ENCODE measurements at places on chromosomes 6 and 20.

GRCh38 chr6:25014791-25015560 is 79.2 kb upstream of the RIPOR2 start:
- DNase-seq: no peak

GRCh38 chr6:12717356-12717755 is 789 bp downstream of the PHACTR1 start:
- no peak for DNase-seq

DNA sequence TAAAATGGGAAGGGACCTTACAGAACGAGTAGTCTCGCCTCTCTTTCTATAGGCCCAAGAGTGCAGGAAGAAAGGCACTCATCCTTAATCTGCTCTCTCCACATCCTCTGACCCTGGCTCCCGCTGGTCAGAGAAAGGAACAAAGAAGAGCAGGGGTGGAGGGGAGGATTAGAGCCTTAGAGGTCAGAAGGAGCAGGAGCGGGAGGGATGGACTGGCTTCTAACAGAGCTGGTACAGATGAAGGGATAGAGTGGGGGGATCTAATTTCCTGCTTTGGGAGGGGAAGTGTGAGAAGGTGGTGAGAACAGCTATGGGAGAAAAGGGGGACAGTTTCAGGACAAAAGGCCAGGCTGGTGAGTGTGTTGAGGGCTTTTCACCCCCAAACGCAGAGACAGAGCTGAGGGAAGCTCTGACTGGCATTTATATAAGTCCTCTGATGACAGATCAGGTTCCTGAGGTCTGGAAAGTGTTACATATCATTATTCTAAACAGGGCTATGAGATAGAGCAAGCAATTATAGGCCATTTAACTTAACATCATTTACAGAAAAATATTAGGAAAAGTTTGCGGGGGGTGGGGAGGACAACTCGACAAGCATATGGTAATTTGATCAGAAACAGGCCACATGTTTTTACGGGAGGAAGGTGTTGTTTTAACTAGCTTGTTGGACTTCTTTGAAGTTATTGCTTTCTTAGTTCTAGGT is 111.1 kb downstream of the FOXC1 start:
- DNase-seq: no peak

DNA sequence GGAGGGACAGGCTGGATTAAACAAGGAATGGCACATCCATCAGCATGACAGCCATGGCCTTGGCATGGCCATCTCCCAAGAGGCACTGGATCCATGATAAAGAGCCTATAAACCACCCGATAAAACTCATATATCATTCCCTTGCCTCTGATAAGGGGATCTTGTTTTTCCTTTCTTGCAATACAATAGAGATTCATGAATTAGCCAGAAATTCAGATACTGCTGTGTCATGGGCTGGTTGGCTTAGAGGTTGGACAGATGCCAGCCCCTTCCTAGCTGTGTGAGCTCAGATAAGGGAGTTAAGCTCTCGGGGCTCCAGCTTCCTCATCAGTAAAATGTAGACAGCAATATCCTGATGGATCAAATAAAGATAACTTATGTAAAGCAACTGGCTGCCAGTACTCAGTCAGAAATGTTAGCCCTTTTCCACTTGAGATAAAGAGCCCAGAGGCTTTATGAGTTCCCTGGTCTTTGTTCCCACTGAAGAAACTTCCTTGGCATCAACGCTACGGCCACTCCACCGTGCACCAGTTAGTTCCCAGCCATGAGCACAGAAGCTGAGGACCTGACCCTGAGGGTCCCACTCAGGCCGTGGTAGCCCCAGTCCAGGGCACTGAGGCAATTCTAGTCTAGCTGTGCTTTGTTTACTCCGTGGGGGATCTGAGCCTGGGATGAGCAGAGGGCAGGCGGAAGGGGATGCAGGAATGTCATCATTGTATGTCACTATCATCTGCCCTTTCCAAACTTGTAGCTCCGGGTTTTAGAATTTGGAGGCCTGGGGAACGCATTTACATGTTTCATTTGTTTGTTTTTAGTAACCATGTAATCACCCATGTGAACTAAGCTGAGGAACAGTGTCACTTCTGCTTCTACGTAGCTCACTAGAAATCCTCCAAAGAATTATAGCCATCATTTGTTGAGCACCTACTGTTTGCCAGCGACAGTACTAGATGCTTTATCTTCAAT is 67.2 kb upstream of the TBC1D7 start:
- DNase-seq: no peak

DNA sequence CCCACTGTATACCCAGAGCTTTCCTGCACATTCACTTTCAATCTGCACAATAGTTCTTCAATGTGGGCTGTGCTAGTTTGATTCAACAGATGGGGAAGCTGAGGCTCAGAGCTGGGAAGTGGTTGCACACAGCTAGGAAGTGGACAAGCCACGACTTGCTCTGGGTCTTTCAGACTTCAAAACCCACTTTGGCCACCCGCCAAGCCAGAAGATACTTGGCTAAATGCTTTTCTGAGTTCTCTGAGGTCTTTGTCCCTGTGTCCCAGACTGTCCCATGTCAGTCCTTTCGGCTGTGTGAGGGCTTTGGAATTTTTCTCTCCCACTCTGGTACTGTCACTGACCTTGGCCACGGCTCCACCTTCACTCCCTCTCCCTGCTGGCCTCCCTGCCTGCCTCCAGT is 10.6 kb downstream of the PDYN start:
- no peak for DNase-seq

GRCh38 chr6:41343641-41344187 is 8.3 kb downstream of the NCR2 start:
- no peak for DNase-seq

DNA sequence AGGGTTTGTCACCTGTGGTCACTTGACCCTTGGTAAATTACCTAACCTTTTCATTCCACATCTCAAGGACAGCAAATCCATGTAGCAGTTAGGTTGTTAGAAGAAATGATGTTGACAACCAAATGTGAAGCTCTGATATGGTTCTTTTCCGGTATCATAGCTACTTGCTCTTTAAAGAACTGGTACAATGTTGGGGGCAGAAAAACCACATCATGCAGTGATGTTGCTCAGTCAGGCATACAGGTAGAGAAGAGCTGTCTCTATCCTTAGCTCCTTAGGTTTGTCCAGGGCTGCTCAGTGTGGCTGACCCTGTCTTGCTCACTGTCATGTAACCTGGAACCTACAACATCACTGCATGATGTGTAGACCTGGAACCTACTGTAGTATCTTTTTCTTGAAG is 135.5 kb downstream of the LRRC1 start:
- no peak for DNase-seq

- DNase-seq: no peak
Observed at GRCh38 chr6:147223736-147224135, 19.5 kb downstream of the STXBP5 start.

DNA sequence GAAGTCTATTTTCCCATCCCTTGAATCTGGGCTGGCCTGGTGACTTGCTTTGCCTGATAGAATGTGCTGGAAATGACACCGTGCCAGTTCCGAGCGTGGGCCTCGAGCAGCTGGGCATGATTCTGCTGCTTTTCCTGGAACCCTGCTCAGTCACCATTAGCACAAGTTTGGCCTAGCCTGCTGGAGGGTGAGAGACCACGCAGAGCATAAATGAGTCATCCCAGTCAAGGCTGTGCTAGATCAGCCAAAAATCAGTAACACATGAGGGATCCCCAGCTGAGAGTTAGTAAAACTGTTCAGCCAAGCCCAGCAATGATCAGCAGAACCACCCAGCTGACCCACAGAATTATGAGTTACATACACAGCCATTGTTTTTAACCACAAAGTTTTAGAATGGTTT is 74.8 kb upstream of the TOP1 start:
- DNase-seq: no peak

DNA sequence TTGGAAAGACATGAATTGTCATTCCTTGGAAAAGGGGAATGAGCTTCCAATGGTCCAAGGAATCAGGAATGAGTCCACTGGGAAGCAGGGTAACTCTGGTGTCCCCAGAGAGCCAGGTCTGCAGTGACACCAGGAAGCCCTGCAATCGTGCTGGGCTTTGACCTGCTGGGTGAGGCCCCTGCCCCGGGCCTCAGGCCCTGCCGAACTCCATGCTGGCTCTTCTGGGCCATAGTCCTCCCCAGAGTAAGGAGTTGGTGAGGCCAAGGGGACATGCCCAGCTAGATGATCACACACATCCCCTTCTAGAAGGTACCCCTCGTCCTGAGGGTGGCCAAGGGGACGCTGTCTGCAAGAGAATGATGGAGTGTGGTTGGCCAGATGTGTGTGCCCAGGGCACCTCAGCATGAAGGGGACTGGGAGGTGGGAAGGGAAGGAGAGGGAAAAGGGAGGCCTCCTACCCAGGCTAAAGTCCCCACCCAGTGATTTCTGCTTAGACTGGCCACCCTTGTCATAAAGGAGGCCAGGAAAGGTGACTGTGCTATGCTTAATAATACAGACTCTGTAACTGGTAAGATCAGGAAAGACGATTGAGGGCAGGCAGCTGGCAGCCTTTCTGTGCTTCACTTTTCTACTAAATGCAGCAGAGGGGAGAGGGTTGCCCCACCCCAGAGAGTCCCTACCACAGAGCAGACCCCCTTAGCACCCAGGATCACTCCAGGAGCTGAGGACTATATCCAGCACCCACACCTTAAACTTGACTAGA is 119.3 kb downstream of the SNX5 start:
- no peak for DNase-seq

DNA sequence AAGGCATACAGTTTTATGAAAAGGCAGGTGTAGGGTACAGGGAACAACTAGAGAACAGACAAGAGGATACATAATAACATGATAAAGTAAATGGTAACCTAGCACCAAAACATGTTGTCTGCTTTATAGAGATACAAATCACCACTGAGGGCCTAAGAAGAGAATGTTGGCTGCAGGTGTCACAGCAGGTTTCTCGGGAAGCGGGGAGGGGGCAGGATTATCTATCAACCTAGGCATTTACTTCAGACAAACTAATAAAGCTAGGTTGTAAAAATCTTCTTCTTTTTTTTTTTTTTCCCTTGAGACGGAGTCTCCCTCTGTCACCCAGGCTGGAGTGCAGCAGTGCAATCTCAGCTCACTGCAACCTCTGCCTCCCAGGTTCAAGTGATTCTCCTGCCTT is 22.7 kb downstream of the PIM1 start:
- peak; percentile 74 for DNase-seq

DNA sequence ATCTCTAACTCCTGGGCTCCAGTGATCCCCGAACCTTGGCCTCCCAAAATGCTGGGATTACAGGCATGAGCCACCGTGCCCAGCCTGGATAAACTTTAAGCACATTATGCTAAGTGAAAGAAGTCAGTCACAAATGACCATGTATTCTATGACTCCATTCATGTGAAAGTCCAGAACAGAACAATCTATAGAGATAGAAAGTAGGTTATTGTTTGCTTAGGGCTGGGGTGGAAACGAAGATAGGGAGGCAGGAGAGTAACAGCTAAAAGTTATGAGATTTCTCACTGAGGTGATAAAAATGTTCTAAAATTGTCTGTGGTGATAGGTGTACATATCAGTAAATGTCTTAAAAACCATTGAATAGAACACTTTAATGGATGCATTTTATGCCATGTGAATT is 40.9 kb upstream of the CITED2 start:
- no peak for DNase-seq

DNA sequence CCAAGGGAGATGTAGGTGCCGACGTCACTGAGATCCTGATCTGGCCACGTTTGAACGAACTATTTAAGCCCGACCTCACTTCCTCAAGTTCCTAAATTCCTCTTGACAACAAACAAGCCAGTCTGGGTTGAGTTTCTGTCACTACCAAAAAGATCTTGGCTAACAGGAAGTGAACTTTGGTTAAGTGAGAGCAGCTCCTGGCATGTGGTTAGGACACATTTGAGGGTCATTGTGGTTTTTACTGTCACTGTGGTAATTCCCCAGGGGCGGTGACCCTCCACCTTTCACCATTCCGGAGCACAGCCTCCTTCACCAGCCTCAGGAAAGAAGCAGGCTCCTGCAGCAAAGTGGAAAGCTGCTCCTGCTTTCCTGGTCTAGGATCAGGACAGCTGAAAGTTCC is 43.1 kb upstream of the ZNF831 start:
- no peak for DNase-seq

DNA sequence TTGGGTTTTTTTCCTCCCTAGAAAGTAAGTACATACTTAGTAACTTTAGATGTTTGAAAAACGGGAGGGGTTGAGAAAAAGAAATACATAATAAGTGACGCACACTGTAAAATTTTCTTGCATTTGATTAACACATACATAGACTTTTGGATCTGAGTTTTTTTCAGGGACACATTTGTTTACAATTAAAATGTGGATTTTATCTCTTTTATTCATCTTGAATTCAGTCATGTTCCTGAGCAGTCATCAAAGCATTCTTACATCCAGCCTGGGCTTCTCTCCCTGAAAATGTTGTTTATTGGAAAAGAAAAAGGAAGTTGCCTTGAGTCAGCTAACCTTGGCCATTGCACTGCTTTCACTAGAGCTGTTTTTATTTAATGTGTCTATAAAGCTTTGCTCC is 8.7 kb upstream of the RPP40 start:
- no peak for DNase-seq

GRCh38 chr20:15584507-15584906 is 988.7 kb downstream of the KIF16B start:
- no peak for DNase-seq

DNA sequence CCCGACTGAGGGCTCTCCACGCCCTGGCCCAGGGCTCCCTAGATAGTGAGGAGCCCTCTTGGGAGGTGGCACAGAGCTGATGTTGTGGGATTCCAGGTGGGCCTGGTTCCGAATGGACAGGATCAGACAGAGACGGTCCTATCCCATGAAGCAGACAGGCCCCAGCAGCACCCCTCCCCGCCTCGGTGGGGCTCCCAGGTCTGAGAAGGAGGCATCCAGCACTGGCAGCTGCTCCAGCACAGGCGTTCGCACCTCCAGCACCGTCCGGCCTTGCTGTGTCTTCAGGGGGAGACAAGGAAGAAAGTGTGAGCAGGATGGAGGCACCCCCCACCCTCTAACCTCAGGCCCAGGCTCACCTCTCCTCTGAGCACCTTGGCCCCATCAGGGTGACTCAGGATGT is 28.7 kb downstream of the COL11A2 start:
- DNase-seq: no peak

DNA sequence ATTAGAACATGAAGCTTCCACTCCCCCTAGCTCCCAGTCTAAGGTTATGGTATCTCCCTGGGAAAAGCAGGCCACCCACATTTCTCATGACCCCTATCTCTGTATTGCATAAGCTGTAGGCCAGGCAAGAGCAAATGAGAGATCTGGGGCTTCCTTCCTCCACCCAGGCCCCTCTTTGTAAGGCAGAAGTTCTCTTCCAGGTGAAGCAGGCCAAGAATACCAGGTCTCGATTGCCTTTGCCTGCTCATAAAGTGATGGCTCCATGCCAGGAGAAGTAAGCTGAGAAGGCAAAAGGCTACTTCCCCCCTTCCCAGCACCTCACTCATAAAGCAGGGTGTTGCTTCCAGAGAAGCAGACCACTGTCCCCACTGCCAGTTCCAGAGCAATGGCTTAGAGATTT is 144.1 kb upstream of the KCNK16 start:
- no peak for DNase-seq

GRCh38 chr20:44470327-44470726 is 5.3 kb upstream of the TTPAL start:
- DNase-seq: no peak

DNA sequence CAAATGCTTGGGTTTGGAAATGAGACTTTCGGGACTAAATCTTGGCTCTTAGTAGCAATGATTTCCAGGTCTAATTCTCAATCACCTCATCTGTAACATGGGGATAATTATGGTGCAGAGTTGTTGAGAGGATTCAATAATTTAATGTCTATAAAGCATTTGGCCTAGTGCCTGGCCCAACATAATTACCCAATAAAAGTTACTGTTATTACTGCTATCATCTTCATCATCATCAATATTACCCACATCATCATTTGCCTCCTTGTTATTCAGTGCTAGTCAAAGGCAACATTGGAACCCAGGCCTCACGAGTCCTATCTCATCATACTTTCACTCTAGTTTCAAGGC is 34.5 kb upstream of the RSPO3 start:
- no peak for DNase-seq

- DNase-seq: peak; percentile 1
Observed at GRCh38 chr6:19492636-19493405, 344.3 kb upstream of the ID4 start.
